Neural crest cell (in vitro differentiated cells): ENCODE measurements at places on chromosomes 2 and 18. TPM values are rescaled to one million over a fixed set of nuclear protein-coding genes. Genes with fewer than 3 reads are reported as not detected.

GRCh38 chr2:127143841-127144782 is 37.2 kb upstream of the BIN1 start:
- no peak for DNase-seq

DNA sequence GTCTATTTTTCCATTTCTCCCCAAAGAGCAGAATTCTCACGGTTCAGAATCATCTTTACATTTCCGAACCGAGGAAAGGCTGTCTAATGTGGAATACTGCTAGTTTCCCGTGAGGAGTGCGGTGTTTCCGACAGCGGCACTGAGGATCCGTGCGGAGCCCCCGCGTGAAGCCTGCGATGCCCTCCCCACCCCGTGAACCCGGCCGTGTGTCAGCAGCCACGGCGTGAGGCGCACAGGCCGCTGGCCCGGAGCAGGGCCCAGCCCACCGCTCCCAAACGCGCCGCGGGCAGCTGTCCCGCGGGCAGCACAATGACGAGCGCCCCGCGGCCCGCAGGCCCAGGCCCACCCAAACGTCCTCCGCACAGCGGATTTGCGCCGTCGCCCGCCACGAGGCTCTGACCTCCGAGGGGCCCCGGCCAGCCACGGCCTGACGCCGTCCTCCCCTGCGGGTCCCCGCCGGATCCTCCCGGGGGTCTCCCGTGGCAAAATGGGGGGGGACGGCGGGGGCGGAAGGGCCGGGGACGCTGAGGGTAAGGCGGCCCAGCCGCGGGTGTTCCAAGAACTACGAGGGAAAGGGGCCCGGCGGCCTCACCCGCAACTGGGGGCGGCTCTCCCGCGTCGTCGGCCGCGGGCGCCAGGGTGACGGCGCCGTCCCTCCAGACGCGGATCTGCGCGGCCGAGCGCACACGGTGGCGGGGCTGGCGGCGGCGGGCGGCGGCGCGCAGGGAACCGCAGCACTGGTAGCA is 796 bp downstream of the SPIRE1 start:
- peak; percentile 25 for DNase-seq

DNA sequence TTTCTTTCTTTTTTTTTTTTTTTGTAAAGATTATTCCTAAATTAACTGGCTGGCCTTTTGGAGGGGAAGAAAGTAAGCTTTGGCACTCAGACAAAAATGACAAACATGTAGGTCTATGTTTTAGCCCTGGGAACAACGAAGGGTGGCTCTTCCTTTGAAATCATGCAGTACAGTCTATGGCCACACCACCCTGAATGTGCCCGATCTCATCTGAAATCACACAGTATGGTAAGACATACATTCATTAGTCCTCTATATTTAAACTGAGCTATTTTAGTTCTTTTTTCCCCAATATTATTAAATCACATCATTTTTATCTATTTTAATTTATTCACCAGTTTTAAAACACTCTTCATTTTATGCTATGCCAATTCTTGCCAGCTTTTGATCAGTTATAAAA is 48.2 kb downstream of the PLA2R1 start:
- DNase-seq: no peak

GRCh38 chr2:43356774-43357173 is 130.4 kb upstream of the ZFP36L2 start:
- no peak for DNase-seq

DNA sequence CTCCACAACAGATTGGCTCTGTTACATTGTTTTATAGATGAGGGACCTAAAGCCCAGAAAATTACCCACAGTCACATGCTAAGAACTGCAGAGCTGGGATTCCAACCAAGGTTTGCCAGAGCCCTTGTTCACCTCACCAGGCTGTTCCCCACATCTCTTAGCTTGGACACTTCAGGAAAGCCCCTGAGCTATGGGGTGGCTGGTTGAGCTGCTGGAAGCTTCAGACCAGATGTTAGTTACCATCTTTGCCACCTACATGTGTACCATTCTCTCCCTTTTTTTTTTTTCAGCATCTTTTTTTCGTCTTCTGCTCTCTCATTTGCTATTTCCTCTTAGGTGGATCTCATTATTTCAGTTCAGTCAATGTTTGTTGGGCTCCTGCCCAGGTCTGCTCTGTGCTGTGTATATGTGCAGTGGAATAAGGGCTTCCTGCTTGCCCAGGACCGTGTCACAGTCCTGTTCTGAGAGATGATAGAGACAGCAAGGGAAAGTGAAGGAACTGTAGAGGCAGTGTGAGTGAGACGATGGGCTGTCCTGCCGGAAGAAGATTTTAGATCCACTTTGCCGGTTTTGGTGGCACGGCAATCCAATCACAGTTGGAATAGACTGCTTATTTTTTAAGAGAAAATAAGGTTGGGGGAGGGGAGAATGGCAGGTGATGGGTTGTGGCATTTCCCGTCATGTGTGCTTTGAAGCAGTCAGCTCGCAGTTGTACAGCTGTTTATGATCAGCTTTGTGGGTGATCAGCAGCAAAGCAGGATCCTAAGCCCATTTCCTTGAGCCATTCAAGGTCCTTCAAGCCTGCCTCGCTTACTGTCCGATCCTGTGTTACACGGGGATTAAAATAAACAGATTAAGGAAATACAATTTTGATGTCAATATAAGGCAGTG is 152.6 kb downstream of the RTN4 start:
- DNase-seq: no peak

DNA sequence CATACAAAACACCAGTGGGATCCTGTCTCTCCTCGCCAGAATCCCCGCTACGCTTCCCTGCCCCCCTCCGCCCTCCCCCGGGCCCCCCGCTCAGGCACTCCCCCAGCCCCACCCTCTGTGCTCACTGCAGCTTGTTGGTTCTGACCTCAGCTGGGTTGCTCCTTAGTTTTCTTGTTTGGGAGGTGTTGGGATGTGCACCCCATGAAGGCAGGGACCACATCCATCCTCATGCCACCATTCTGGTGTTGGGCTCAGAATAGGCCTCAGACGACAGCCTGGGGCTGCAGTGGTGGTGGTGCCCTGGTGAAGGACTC is 4.6 kb downstream of the SNED1 start:
- no peak for DNase-seq

GRCh38 chr2:102986826-102987490 is 225.1 kb downstream of the TMEM182 start:
- no peak for DNase-seq

DNA sequence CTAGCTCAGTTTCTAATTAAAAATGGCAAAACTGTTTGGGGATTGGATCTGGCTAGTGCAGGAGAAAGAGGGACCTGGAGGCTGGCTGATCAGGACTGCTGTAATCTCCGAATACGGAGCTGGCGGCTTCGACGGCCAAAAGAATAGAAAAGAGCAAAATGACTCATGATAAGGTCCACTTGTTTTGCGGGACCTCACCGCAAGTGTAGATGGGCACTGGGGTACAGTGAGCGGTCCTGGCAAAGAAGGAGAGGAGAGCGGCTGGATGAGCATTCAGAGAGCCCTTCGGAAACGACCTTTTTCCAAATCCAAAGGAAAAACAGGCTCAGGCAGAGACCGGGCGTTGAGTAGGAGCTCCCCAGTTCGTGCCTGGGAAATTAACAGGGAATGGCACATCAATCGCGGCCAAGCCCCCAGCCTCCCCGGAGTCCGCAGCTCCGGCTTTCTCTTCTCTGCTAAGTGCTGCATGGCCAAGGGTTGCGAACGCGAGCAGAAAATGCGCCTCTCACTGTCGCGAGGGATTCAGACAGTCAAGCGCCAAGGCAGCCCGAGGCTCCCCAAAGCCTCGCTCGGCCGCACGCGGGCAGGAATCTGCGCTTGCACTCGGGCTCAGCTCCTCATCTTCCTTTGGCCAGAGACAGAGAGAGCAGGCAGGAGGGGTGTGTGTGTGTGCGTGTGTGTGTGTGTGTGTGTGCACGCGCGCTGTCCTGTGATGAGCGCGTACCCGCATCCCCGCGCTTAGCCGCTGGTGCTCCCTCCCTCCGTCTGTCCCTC is 1.8 kb downstream of the DCC start:
- peak; percentile 38 for DNase-seq

GRCh38 chr2:168208652-168209051 is 38.7 kb downstream of the STK39 start:
- no peak for DNase-seq

DNA sequence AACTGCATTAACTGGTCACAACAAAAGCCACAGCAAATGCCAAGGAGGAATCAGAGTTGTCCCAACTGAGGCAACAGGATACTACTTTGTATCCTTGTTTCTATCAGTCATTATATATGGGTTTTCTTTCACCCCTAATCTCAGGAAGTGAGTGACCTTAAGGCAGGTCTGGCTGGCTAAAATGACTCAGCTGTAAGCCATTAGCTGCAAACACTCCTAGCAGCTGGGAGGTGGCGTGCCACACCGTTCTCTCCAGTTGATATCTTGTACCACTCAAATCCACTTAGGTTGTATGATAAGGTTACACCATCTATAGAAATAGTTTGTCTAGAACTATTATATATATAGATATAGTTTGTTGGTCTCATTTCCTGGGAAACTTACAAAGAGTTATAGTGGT is 171.1 kb upstream of the MC4R start:
- no peak for DNase-seq

DNA sequence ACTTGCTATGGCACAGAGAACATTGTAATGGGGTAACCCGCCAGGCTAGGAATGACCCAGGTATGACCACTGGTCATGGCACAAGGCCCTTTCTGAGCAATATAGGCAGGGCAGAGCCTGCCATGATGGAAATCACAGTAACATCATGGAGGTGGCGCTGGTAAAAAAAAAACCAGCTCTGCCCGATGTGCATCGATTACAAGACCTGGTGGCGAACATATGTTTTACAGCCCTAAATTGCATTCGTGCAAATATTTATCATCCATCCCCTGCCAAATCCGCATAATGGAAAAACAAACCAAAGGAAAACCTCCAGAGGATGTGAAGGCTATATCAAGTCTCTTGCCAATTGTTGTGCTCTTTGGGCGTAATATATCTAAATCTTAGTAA is 60.6 kb downstream of the SEMA4F start:
- DNase-seq: no peak

DNA sequence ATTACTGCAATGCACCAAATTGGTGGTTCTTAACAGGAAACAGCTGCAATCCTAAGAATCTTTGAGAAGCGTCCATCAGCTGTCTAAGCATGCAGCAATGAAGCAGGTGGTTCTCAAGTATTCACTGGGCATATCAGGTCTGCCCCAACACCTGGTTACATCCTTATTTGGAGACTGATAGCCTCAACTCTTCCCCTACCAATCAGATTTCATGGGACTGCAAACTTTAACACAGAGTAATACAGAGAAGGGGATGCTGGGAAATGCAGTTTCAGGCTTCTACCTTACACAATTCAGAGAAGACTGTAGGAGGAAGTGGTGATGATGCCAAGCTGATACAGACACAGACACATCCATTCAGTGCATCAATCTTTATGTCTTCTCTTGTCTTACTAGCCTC is 240.5 kb downstream of the BCL2 start:
- DNase-seq: no peak

GRCh38 chr18:11809895-11810294 is 41.3 kb upstream of the CHMP1B start:
- DNase-seq: no peak

GRCh38 chr18:66951750-66952149 is 347.9 kb upstream of the CDH19 start:
- DNase-seq: no peak

DNA sequence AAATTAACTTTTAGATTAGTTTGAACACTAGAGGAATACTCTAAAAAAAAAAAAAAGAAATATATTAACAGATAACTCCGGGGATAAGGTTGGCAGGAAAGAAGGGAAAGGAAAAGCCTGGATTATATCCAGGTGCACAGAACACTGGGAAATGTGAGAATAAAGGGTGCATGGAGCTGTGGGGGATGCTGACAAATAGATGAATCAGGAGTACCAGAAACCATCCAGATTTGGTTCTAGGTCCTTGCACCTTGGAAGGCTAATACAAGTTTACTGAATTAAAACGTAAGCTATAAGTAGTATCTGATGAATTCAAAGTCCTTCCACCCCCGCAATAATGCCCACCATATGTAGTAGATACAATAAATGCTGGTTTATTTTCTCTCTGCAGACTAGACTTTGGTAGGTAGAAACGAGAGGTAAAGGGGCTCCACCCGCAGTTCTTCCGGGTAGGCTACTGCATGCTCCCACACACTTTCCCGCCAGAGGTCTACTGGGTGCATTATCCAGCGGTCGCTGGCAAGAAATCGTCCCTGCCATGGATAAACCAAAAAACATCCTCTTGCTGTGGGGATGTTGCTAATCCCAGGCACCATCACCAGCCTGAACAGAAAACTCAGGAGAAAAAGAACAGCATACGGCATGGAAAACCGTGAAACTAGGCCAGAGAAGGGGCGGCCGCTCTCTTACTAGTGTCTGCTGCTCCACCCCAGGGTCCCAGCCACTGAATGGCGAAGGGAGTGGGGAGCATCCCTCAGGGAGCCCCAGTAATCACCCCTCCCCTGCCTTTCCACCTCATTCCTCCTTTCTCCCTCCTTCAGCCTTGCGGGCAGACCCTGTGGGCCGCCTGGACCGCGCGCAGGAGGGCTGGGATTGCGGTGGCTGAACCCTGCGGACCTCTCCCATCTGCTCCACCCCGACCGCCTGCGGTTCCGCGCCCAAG is 1.5 kb downstream of the CNRIP1 start:
- DNase-seq: no peak

- no peak for DNase-seq
Observed at GRCh38 chr2:227256605-227257004, 68.4 kb upstream of the MFF start.

- DNase-seq: no peak
Observed at GRCh38 chr2:44267796-44268648, 7.3 kb upstream of the SLC3A1 start.

- peak; percentile 7 for DNase-seq
Observed at GRCh38 chr2:88669482-88670214, 21.8 kb upstream of the RPIA start.

GRCh38 chr2:219707496-219708285 is 80.3 kb downstream of the SLC4A3 start:
- no peak for DNase-seq

- no peak for DNase-seq
Observed at GRCh38 chr2:223260681-223261080, 208.7 kb downstream of the KCNE4 start.

The ARMC9 gene
- 35.0 and 35.2 TPM in 2 replicates for total RNA-seq

The SGPP2 gene
- not detected in 2 replicates for total RNA-seq

The FOXD4L1 gene
- total RNA-seq: 0.23 and 0.52 TPM in 2 replicates

The KLHL14 gene
- total RNA-seq: 2.2 and 2.4 TPM in 2 replicates

The PHLPP1 gene
- total RNA-seq: 27.5 and 29.6 TPM in 2 replicates

The ADI1 gene
- 32.4 and 32.8 TPM in 2 replicates for total RNA-seq

The CD8B gene
- not detected in 2 replicates for total RNA-seq

The LRRTM1 gene
- total RNA-seq: 1.4 and 1.5 TPM in 2 replicates

The EMILIN1 gene
- total RNA-seq: 22.6 and 24.1 TPM in 2 replicates

The RAB17 gene
- not detected in 2 replicates for total RNA-seq

The LYPD6B gene
- not detected in 2 replicates for total RNA-seq

The GTF2A1L gene
- total RNA-seq: not detected in 2 replicates

The ITPRIPL1 gene
- 24.2 and 25.6 TPM in 2 replicates for total RNA-seq

The RASGRP3 gene
- total RNA-seq: 0.07 TPM in 1 of 2 replicates, not detected in the other

The SERPINB7 gene
- not detected in 2 replicates for total RNA-seq
